CD4-positive, alpha-beta T cell treated with Interleukin-15 for 4 hours (primary cell): ENCODE measurements at places on chromosomes 7 and 10.
A peak's percentile ranks its signal among the peaks of the same experiment; 100 is the strongest.

DNA sequence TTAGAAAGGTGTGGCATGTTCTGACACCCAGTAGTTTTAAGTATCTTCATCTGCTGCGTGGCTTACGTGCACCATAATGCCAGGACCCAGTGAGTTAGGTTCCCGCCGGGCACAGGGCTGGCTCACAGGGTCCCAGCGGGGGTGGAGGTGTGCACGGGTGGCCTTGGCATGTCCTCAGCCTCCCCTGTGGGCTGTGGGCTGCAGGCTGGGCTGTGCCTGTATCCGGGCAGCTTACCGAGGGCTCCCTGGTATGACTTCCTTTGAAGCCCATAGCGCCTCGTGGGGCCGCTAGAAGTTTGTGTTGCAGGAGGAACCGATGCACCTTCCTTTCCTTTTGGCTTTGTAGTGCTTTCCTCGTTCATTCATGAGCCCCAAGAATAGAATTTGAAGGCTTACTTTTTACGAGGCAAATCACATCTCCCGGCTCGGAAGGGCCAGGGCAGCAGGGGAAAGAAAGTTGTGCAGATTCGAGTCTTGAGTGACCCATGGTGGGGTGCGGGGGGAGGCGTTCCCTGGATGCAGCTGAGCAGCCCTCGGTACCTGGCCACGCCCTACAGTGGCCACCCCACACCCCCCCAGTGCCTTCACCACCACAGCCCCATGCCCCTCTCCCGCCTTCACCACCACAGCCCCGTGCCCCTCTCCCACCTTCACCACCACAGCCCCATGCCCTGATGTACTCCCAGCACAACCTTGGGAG is 113.2 kb downstream of the WDR37 start:
- DNase-seq, result no peak

DNA sequence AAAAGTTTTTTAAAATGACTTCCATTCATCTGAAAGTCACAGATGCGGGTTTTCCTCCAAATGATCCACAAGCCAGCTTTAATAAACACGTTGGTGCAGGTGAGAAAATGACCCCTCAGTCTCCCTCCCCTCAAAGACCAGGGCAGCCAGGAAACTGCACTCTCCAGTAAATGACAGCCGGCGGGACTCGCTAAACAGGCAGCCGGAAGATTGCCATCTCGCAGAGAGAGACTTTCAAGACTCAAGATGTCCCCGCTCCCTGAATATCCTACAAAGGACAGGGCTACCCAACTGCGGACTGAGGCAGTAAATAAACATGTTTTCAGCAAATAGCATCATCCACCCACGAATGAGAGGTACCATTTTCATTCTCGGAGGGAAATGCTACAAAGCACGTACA is 116.8 kb downstream of the DIP2C start:
- DNase-seq, result no peak

DNA sequence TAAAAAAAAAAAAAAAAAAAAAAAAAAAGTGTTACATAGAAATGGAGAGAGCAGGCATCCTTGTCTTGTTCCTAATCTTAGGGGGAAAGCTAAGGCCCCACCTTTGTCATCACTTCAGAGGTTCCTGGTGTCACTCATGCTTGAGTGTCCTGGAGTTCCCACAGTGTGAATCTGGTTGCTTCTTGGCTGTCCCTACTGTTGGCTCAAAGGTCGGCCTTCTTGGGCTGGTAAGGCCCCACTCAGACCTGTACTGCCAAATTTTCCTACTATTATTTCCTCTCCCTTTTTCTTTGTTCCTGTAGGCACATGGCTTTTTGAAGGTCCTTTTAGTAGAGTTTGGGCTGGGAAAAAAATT is 21.5 kb downstream of the OPTN start:
- no peak for DNase-seq

DNA sequence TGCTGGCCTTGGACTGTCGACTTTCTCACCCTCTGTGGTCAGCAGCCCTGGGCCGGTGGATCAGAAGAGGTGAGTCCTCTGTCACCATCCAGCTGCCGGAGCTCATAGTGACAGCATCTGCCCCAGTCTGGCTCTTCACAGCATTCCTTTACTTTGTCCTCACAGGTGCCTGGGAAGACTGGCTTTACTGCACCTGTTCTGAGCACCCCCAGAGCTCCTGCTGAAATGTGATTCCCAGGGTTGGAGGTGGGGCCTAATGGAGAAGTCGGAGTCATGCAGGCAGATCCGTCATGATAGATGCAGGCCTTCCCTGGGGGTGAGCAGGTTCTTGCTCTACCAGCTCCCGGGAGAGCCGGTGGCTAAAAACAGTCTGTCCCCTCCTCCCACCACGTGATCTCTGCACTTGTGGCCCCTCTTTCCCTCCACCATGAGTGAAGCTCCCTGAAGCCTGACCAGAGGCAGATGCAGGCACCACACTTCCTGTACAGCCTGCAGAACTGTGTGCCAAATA is 171.5 kb downstream of the ZMYND11 start:
- no peak for DNase-seq

DNA sequence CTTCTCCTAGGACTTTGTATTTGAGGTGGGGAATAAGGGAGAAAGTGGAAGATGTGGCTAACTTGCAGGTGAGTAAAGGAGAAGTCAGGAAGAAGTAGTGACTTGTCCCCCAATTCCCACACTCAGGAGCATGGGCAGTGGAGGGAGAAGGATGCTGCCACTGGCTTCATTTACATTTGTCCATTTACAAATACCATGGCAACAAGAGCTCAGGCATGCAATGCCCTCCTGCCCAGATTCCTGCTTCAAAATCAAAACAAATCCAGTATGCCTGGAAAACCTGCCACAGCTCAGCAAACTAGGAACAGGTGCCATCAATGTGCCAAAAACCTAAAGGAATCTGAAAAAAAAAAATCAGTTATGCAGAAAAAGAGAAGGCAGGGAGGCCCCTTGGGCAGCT is 139.9 kb downstream of the KCNMA1 start:
- no peak for DNase-seq

GRCh38 chr10:107277591-107277990 is 113.1 kb upstream of the SORCS1 start:
- DNase-seq, result no peak

DNA sequence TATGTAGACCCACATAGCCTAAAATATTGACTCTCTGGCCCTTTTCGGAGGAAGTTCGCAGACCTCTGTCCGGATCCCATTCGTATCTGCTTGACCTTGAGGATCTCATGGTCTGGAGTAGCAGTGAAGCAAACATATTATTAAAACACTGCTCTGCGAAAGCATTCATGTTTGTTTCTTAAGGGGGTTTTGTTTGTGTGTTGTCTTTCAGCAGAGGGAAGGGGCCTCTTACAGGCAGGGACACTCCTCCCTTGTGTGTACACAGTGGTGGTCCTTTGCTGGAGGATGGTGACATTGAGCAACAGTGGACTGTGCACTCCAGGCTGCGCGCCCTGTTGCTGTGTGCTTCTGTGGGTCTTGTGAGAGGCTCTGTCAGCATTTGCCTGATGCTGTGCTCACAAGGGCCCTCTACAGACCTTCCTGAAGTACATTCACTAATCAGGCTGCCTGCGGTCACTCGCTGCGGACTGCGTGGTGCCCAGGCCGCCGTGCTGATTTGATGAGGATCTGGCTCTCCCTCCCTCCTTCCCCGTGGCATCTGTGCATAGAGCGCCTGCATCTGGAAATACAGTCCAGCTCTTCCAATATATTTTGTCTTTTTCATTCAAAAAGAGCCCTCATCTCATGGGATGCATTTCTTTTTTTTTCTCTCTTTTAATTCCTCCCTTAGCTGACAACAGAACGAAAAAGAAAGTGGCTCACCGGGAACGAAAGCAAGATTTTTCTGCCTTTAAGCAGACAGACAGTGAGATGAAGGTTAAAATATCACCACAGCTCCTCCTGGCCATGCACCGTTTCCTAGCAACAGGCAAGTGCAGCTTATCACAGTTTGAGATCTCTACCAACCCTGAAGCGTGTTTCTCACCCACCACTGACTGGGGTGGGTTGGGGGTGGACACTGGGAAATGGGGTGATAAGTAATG is 135.8 kb downstream of the CNNM2 start:
- peak; percentile 69 for DNase-seq

GRCh38 chr7:48518092-48518491 is 346.8 kb downstream of the ABCA13 start:
- no peak for DNase-seq

DNA sequence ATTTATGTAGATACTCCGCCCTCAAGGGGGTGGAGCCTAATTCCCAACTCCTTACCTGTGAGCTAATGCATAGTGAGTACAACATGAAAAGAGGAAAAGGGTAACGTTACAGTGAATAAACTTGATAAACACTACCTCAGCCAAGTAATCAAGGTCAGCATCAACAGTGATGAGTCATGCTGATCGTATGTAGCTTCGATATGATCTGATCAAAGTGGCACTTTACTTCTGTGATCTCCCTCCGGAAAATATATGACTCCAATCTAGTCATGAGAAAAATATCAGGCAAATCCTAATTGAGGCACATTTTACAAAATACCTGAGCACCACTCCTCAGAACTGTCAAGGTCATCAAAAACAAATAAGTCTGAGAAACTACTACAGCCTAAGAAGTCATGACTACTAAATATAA is 70.4 kb downstream of the VTI1A start:
- no peak for DNase-seq

- DNase-seq, result no peak
Observed at GRCh38 chr7:32318300-32319011, 171.7 kb downstream of the LSM5 start.

DNA sequence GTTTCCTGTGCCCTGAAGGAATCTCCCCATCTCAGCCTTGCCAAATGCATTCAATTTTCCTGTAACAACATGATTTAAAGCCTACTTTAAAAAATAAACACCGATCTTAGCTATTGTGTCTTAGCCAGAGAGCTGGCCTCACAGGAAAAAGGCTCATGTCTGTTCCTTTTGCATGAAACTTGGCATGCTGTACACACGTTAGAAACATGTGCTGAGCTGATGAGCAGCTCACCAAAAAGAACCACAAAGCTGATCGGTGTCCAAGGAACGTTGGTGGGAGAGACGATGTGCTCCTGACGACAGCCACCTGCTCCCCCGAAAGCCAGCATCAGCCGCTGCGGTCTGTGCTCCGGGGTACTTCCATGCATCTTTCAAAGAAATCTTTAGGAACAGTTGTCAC is 135.9 kb downstream of the ADARB2 start:
- DNase-seq, result no peak

DNA sequence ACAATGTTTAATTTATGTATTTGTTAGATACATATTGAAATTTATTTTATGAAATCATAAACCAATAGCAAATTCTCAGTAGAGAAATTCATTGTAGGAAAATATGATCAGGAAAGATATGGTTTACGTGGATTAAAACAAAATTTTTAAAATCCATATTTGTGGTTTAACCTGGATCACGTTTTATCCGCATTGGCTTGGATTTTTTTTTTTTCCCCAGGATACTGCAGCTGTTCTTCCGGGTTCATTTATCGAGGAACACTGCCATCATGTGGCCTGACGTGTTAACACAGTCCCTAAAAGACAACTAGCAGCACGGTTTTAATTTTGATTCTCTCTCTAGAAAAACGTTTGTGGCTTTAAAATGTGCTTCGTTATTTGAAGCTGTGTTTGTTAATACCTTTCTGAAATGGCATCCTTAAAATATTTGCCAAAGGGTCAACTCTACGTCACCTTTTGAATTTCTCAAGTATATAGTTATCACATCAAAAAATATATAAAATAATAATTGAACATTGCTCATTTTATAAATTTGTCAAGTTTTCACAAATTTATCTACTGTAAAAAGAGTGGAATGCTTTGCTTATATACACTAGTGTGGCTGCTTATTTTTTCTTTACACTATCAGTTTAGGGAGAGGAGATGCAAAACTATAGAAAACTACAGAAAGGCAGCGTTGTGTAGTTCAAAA is 8.7 kb upstream of the ASB4 start:
- peak; percentile 59 for DNase-seq

DNA sequence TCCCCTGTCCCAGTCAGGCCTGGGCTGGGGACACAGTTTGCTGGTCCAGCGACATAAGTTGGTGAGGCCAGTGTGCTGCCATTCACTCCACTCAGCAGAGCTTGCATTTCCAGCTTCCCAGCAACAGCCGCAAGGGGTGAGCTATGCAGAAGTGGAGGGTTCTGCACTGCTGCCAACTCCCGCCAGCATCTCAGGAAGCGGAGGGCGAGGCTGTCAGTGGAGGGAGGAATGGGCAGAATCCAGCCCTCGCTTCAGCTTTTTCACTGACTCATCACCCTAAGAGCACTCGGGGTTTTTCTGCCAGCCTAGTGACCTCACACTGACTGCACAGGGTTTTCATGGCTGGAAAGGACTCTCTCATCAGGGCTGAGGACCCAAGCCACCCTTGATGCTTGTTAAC is 625.1 kb upstream of the MKI67 start:
- no peak for DNase-seq

GRCh38 chr10:29757551-29758297 is 123.0 kb upstream of the SVIL start:
- no peak for DNase-seq
